MV-4-11 (cell line): ENCODE measurements at places on chromosomes 3 and 15.
A peak's percentile ranks its signal among the peaks of the same experiment; 100 is the strongest.

GRCh38 chr3:52044869-52045619, 11.3 kb downstream of the DUSP7 start:
- DNase-seq = no peak

- no peak for DNase-seq
These were observed 819 bp downstream of the KLHL40 start for GRCh38 chr3:42685891-42686820.

- DNase-seq = no peak
These were observed 13.4 kb downstream of the B4GALT4 start for GRCh38 chr3:119227070-119227850.

DNA sequence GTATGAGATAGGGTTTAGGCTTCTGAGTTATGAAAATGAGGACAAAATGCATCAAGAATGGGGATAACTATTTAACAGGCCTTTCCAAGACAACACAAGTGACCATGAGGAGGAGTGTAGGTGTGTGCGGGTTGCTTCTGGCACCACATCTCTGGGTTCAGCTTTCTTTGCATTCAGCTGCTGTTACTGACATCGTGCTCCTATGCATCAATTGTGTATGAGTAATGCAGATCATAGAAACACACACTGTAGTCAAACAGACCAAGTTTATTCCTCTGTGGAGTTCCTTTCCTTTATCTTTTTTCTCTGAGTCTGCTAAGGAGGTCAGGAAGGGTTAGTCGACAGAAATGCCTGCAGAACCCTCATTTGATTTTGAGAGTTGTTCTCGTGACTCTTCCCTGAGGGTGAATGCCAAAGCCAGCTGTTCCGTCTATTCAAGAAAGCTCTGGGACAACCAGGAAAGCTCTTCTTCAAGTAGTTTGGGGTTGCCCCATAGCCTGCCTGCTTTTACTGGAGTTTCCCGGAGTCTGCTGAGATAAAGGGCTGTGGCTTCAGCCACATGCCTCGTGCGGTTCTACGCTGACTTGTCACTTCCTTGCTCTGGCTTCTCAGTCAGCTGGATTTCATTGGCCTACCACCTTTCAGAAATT, 136.7 kb upstream of the TLE3 start:
- DNase-seq = peak; percentile 61

DNA sequence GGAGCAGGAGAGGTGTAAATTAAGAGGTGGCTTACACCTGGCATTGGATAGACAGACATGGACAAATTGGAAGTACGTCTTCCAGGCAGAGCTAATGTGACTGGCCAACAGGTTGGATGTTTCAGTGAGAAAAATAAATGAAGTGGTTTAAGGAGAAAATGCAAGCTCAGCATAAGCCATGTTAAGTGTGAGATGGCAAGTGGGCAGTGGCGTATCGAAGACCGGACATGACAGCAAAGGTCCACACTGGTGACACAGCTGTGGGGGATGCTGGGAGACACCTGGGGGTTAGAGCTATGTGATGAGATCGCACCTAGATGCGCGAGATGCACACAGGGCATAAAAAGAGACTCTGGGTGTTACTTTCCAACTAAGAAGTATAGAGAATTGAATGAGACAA, 3.7 kb upstream of the ATP10A start:
- DNase-seq = no peak

DNA sequence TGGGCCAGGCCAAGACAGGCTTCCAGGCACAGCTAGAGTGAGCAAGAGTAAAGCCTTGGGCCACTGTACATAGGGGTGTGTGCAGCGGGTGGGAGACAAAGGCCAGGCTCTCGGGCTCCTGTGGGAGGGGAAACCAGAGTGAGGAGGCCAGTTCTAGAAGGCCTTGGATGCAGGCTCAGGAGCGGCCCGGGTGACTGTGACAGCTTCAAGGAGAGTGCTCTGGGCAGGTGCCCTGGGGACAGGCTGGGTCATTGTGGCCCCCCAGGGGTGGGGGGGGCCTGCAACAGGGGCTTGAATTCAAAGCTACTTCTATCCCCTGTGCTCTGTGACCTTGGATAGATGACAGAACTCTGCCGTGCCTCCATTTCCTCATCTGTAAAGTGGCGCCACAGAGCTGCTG, 109.2 kb downstream of the DNAJB8 start:
- DNase-seq = no peak

- no peak for DNase-seq
These were observed 913 bp downstream of the FAM174B start for GRCh38 chr15:92654662-92655061.

DNA sequence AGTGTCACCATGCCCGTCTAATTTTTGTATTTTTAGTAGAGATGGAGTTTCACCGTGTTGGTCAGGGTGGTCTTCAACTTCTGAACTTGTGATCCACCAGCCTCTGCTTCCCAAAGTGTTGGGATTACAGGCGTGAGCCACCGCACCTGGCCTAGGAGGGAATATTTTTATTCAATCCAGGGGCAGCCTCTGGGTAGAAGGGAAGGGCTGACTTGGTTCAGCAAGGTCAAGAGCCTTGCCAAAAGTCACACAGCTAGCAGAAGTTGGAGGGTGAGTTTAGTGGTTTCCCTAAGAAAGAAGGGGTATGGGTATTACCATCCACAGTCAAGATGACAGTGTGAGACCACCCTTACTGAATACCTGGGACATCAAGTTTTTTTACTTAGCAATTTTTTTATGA, 4.9 kb upstream of the AEN start:
- no peak for DNase-seq

GRCh38 chr3:156610154-156610553, 55.2 kb upstream of the SSR3 start:
- DNase-seq = no peak

DNA sequence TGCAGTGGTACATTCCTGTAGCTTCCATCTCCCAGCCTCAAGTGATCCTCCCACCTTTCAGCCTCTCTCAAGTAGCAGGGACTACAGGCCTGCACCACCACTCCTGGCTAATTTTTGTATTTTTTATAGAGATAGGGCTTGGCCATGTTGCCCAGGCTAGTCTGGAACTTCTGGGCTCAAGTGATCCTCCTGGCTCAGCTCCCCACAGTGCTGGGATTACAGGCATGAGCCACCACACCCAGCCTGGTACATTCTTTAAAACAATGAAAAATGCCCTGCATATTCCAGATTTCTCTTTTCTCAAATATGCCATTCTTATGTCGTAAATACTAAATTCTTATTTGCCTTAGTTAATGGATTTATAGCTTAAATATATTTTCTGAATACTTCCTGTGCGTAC, 581.4 kb downstream of the MECOM start:
- DNase-seq = no peak

DNA sequence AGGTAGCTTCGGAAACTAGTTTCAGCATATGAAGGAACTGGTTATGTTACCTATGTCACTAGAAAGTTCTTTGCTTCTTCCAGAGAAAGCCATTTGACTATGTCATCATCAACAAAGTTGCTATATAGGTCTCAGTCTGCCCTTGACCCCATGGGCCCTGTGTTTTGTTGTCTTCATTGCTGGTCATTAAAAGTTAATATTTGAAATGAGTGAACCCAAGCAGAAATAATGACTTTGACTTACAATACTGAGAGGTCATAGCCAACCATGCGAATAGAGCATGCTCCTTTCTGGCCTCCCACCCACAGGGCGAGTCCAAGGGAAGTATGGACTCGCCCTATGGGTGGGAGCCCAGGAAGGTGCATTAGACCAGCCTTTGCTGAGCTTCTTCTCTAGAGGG, 40.9 kb downstream of the APH1B start:
- no peak for DNase-seq
